ENCODE measurements at places on chromosomes 6 and 20.

- DNase-seq = no peak
Observed at GRCh38 chr6:99712519-99712918, 105.9 kb downstream of the PRDM13 start.

- DNase-seq = no peak
Observed at GRCh38 chr6:92888316-92888715, 531.0 kb downstream of the EPHA7 start.

DNA sequence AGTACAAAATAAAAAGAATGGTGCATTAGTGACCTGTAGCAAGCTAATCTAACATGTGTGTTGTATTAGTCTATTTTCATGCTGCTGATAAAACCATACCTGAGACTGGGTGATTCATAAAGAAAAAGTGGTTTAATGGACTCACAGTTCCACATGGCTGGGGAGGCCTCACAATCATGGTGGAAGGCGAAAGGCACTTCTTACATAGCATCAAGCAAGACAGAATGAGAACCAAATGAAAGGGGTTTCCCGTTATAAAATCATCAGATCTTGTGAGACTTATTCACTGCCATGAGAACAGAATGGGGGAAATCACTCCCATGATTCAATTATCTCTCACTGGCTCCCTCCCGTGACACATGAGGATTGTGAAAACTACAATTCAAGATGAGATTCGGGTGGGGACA, 45.4 kb upstream of the AIG1 start:
- DNase-seq = no peak

DNA sequence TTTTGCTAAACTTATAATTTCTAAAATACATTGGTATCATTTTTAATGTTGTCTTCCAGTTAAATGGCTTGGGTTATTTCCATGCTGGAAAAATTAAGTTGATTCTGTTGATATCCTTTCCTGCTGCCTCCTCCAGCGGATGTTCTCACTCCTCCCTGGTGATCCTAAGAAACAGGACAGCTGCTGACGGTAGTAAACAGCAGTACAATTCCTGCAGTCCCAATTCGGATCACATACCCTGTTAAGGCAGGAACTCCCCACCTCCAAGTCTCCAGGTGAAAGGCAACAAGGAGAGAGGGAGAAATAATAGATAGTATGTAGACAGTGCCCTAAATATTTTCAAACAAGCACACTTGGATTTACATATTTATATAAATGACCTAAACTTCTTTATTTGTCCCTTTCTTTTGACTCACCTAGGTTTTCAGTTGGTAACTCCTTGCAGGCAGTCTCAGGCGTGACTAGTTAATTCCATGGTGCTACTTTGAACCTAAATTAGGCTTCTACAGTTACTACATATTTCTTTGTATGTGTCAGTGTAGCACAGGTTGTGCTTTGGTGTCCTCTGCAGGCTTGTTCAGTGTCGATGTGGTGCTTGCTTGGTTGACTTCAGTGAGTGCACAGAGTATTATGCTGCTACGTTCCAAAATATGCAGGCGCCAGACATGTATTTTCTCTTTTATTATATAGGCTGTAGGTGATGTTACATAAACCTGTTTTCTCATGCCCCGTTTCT, 126.0 kb downstream of the ADGRB3 start:
- no peak for DNase-seq

DNA sequence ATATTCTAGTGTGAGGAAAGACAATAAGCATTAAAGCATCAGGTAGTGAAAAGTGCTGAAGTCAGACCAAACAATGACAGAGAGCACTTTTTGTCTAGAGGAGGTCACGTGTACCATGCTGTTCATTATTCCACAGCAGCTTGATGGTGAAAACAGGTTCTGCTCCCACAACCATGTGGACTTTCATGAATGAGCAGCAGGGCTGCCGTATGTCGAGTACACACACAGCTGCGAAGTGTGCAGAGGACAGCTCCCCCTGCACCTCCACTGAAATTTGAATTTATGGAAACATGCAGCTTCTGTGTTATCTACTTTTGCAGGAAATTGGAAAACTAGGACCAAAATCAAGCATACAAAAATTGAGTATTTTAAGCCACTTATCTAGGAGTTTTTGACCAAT, 85.3 kb downstream of the MAP7 start:
- no peak for DNase-seq

GRCh38 chr6:87656857-87657256, 45.2 kb downstream of the AKIRIN2 start:
- DNase-seq = peak; percentile 18

GRCh38 chr20:15637950-15638754, 935.1 kb downstream of the KIF16B start:
- no peak for DNase-seq

- DNase-seq = no peak
Observed at GRCh38 chr6:30311671-30312070, 15.1 kb upstream of the TRIM39 start.

DNA sequence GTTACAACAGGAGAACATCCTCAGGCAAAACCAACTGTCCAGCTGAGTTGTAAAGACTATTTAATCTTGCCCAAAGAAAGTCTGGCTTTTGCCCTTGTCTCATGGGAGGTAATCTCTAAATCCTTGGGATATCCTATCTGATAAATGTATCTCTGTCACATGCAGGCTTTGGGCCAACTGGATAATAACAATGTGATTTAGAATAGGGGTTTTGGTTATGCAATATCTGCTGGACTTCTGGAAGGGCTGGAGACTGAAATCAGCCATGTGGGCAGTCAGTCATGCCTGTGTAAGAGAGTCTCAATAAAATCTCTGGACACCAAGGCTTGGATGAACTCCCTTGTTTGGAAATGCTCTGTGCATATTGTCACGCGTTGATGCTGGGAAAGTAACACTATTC, 56.3 kb upstream of the PRL start:
- DNase-seq = no peak

Measured in central memory CD4-positive, alpha-beta T cell (primary cell).